ENCODE measurements at places on chromosomes 2 and 18.

GRCh38 chr2:128617661-128618060 lies 299.0 kb upstream of the HS6ST1 start:
- no peak for DNase-seq

DNA sequence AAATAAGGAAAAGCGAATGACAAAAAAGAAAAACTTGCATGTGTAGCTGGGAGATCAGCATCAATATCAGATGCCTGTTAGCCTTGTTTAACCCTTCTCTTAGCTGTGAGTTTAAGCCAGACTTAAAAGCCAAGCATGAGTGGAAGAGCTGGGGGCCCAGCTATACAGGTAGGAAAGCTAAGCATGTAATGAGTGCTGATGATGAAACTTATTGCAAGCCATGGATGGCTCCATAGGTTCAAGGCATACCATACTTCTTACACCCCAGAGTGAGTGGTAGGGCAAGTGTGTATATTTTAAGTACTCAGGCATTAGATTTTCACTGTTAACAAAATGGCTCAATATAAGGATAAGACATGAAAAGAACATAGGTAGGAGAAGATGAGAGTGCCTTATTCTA lies 28.0 kb downstream of the RBBP8 start:
- no peak for DNase-seq

DNA sequence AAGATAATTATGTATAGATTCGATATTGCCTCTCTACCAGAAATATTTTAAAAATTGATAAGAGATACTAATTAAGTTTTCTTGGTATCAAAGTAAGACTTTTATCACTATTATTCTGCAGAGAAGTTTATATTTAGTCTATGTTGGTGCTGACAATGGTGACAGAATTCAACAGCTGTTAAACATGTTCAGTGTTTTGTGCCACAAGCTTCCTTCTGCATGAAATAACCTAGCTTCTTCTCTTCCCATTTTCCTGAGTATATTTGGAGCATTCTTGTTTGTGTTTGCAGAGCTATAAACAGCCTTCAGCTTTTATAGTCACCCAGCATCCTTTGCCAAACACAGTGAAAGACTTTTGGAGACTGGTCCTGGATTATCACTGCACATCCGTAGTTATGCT lies 229.2 kb upstream of the RAB12 start:
- DNase-seq, result no peak

GRCh38 chr2:226674123-226674522 lies 125.5 kb downstream of the IRS1 start:
- DNase-seq, result no peak

GRCh38 chr2:111121828-111122630 lies 1.3 kb downstream of the BCL2L11 start:
- peak; percentile 44 for DNase-seq

GRCh38 chr18:48693006-48693405 lies 154.2 kb downstream of the CTIF start:
- DNase-seq, result no peak

GRCh38 chr2:152664725-152665124 lies 52.5 kb downstream of the PRPF40A start:
- no peak for DNase-seq

DNA sequence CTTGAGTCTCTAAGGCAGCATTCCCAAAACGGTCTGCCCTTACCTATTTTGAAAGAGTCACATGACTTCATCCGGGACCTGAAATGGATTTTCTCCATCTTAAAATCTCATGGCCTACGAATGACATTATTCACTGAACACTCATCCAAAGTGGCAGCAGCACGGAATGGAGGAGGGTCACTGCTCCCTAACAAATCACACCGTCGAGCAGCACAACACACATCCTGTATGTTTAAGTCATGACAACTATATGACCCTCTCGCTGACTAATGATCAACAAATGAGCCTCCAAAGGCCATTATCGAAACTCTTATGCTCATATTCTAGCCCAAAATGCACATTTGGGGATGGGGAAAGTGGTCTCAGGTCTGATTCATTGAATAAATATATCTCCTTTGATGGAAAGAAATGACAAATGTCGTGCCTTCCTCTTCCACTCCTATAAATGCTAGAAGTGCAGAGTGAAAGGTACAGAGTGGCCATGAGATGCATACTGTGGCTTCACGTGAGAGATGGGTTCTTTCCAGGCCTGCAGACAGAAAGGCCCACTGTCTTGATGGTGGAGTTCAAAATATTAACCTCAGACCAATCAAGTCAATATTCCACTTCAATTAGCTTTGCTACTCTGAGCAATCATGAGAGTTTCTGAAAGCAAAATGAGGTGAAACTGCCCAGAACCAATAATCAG lies 70.8 kb downstream of the C2orf76 start:
- DNase-seq, result no peak

All from amygdala (tissue), 56 donors.